ENCODE measurements at places on chromosomes 2 and 18.
A peak's percentile ranks its signal among the peaks of the same experiment; 100 is the strongest.

DNA sequence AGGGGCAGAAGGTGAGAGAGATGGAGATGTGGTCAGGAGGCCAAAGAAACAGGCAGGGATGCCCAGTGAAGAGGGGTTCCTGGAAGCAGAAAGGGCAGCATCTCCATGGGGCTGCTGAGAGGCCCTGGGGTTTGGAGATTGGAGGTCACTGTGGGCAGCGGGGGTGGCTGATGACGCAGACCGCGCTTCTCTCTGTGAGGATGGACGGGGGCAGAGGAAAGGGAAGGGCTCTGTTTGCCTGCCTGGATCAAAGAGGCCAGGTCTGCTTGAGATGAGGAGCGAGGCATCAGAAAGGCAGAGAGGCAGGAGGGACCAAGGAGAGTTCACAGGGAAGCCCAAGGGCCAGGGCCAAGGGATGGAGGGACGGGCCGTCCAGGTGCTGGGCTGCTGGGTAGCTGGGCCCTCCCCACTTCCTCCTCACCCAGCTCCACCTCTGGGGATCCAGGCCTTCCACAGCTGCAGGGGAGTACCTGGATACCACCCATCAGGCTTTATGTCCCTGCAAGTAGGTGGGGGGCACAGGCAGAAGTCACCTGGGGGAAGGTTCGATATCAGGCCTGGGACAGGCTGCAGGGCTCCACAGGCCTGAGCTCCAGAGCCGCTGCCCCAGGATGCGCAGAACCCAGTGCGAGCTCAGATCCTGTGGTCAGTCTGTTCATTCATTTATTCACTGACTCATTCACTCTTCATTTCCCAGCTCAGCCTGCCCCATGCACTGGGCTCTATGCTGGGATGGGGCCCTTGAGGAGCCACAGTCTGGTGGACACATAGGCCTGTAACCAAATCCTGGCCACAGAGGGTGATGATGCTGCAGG lies 30.6 kb downstream of the ADRA2B start:
- H3K27me3 ChIP-seq = no peaks in the 10 kb centered on the region
- no peak overlapping the region for H3K27ac ChIP-seq
- H3K36me3 ChIP-seq = no peaks in the 10 kb centered on the region
- no peak for DNase-seq
- H3K4me3 ChIP-seq = no peak overlapping the region

DNA sequence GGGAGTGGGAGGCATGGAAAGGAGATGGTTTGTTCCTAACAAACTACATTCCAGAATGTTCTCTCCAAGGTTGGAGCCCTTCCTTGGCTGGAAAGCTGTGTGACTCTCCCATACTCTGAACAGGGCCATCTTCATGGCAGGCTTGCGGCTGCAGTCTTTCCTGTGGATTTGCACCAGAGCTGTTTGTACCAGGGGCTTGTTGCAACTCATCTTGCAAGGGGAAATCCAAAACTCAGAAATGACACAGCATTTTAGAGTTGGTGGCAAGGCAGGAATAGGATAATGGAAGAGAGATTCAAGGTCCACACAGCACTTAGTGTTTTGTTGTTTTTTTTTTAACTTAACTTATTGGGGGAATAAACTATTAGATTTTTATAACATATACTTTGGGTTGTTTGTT lies 73.7 kb upstream of the ZNF516 start:
- no peak overlapping the region for H3K27ac ChIP-seq
- H3K27me3 ChIP-seq = no peaks in the 10 kb centered on the region
- H3K4me3 ChIP-seq = no peak overlapping the region
- H3K36me3 ChIP-seq = no peaks in the 10 kb centered on the region

DNA sequence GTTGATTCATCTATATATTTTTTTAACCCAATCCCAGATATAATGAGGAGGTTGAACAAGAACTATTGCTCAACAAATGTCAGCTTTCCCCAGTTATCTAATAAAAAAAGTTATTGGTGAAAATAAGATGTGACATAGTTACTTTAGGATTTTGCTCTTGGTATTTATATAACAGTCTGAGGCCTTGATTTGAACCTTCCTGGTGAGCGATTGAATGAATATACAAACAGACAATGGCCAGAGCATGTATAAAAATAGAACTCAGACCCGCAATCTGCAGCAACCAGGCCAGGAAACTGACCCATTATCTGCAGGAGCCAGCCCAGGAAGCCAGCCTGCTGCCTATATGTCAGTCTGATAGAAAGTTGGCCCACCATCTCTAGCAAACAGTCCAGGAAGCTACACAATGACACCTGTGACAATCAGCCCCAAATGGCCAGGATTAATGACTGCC lies 81.6 kb downstream of the HS6ST1 start:
- peak; percentile 25 for DNase-seq
- no peak overlapping the region for H3K4me3 ChIP-seq
- no peaks in the 10 kb centered on the region for H3K27me3 ChIP-seq
- H3K36me3 ChIP-seq = no peaks in the 10 kb centered on the region

GRCh38 chr2:162221064-162221463 lies 22.2 kb downstream of the FAP start:
- DNase-seq = peak; percentile 69
- H3K4me1 ChIP-seq = no peaks in the 10 kb centered on the region
- H3K36me3 ChIP-seq = no peaks in the 10 kb centered on the region
- H3K27ac ChIP-seq = no peak overlapping the region
- no peak overlapping the region for H3K4me3 ChIP-seq

GRCh38 chr2:196500686-196501431 lies 138.7 kb upstream of the CCDC150 start:
- no peaks in the 10 kb centered on the region for H3K36me3 ChIP-seq
- H3K4me3 ChIP-seq = no peak overlapping the region
- no peak overlapping the region for H3K27ac ChIP-seq
- DNase-seq = no peak
- H3K27me3 ChIP-seq = no peaks in the 10 kb centered on the region

GRCh38 chr2:162720559-162721271 lies 117.9 kb downstream of the KCNH7 start:
- DNase-seq = no peak

DNA sequence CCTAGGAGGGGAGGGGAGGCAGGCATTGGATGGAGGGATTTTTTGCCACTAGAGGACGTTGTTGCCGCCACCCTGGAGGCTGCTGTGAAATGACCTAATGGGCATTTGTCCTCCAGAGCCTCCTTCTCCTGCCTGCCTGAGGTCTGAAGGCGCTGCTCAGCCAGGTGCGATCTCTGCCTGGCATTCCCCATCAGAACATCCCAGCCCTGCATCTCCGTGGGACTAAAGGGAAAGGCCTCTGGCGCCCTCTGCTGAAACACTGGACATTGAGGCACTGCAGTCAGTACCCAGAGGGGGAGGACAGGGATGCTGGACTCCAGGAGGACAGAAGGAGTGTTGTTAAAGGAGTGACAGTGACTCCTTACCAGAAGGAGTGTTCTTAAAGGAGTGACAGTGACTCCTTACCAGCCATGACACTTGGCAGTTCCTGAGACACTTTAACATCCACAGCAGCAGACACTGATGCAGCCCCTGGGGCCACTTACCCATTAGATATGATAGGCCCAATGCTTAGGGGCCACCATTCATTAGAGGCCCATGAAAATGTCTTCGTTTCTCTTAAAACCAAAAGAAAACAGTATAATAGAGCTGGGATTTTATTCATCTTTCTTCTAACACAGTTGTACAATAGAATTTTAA lies 17.0 kb downstream of the THNSL2 start:
- peak; percentile 47 for DNase-seq
- H3K36me3 ChIP-seq = no peaks in the 10 kb centered on the region

DNA sequence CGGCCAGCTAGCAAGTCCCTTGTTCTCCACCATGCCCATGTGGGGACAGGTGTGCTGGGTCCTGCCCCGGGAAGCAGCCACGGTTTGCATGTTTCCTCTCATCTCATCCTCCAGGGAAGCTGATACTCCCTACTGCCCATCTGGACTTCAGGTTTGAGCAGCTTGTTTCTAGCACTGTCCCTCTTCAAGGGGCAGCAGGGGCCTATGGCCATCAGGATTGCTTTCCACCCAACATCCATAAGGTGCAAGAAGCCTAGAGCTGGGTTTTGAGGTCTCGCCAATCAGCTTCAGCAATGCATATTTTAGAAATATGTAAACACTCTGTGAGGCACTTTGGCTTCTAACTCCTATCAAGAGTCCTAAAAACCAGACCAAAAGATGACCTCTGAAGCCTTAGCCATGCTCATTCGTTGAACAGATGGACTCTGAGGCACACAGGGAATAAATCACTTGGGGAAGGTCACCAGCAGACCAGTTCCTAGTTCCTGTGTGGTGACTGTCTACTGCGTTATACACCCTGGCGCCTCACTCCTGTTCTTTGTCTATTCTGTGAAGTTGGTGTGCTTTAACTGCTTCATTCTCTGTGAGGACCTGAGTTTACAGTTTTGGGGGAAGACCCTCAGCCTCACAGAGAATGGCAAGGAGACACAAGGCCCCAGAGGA lies 192.6 kb upstream of the TWIST2 start:
- no peaks in the 10 kb centered on the region for H3K36me3 ChIP-seq
- no peak overlapping the region for H3K27ac ChIP-seq
- H3K4me3 ChIP-seq = no peak overlapping the region
- no peaks in the 10 kb centered on the region for H3K27me3 ChIP-seq

- no peaks in the 10 kb centered on the region for H3K27me3 ChIP-seq
- H3K27ac ChIP-seq = no peak overlapping the region
- H3K36me3 ChIP-seq = no peaks in the 10 kb centered on the region
- no peak overlapping the region for H3K4me3 ChIP-seq
- DNase-seq = no peak
- no peaks in the 10 kb centered on the region for H3K4me1 ChIP-seq
These were observed 8.4 kb downstream of the DSEL start for GRCh38 chr18:67508146-67508545.

- H3K4me3 ChIP-seq = no peak overlapping the region
- H3K27ac ChIP-seq = no peak overlapping the region
- H3K36me3 ChIP-seq = no peaks in the 10 kb centered on the region
- no peak for DNase-seq
- H3K4me1 ChIP-seq = no peaks in the 10 kb centered on the region
These were observed 833.2 kb upstream of the CHAC2 start for GRCh38 chr2:52934323-52934898.

- no peaks in the 10 kb centered on the region for H3K27me3 ChIP-seq
- no peak for DNase-seq
- no peaks in the 10 kb centered on the region for H3K36me3 ChIP-seq
- no peak overlapping the region for H3K27ac ChIP-seq
- H3K4me1 ChIP-seq = no peaks in the 10 kb centered on the region
These were observed 211.1 kb downstream of the ALPK2 start for GRCh38 chr18:58417752-58418151.

DNA sequence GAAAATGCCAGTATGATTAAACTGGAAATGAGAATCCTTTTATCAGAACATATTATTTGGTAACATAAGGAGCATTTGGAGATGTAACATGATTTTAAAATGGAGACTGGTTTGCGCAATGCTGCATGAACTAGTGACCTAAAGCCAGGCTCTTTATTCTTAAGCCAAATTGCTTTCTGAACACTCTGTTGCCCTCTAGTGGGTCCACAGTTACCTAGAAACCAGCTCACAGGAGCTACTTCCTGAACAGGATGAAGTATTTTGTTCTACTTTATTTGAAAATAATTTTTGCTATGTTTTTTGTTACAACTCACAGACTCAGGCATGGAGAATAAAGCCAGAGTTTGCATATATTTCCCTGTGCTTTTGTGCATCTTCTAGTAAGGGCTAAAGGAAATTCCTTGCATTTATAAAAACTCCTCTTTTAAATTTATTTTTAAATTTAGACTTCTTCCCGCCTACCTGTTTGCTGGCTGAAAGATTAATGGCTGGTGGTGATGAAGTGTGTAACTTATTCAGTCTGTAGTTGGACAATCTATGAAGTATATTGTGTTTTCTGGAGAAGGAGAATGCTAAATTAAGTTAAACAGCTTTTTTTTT lies 146.7 kb downstream of the PARD3B start:
- H3K27me3 ChIP-seq = no peaks in the 10 kb centered on the region
- no peak overlapping the region for H3K4me3 ChIP-seq
- H3K27ac ChIP-seq = no peak overlapping the region
- DNase-seq = no peak
- H3K36me3 ChIP-seq = no peaks in the 10 kb centered on the region

DNA sequence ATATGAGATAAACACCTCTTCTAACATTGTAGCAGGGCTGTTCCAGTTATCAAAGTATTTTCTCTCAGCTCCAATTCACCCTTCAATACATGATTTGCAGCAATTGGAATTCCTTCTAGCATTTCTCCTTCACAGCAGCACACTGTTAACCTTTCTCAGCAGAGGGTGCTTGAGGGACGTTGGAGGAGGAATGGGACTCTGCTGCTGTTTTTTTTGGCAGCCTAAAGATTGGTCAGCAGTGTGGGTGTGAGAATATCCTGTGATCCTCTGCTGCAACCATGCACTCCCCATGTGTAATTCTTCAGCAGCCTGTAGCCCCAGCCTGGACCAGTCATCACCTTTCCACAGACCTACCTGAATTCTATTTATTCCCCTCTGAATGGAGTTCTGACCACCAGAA lies 1708.9 kb upstream of the CELF4 start:
- no peak overlapping the region for H3K4me3 ChIP-seq
- H3K4me1 ChIP-seq = no peaks in the 10 kb centered on the region
- DNase-seq = no peak
- H3K27ac ChIP-seq = no peak overlapping the region

DNA sequence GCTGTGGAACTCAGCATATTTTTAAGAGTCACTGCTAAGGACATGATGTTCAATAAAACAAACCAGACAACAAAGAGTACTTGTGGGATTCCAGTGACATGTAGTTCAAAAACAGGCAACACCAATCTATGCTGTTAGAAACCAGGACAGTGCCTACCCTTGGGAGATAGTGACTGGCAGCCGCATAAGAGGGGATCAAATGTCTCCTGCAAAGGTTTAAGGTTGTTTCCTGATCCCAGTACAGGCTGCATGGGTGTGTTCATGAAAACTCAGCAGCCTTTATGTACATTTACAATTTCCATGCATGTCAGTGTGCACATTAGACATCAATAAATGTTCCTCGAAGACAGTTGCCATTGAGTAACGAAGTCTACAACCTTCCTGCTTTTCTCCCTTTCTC lies 183.8 kb downstream of the PID1 start:
- H3K36me3 ChIP-seq = no peaks in the 10 kb centered on the region
- peaks cover 35% of the 10 kb centered on the region for H3K4me1 ChIP-seq
- no peak for DNase-seq
- no peak overlapping the region for H3K4me3 ChIP-seq
- no peak overlapping the region for H3K27ac ChIP-seq

- no peaks in the 10 kb centered on the region for H3K27me3 ChIP-seq
- peaks cover 7% of the 10 kb centered on the region for H3K36me3 ChIP-seq
- no peak for DNase-seq
These were observed 104.0 kb downstream of the SMAD2 start for GRCh38 chr18:47826157-47827074.
